IgD-negative memory B cell (primary cell): ENCODE measurements at places on chromosomes 5 and 9. TPM values are rescaled to one million over a fixed set of nuclear protein-coding genes. Genes with fewer than 3 reads are reported as not detected.

DDX4 gene
- not detected for polyA plus RNA-seq

P4HA2 gene
- 0.26 TPM for polyA plus RNA-seq

PCDHB4 gene
- polyA plus RNA-seq, result not detected

SLC27A6 gene
- not detected for polyA plus RNA-seq

LVRN gene
- polyA plus RNA-seq, result not detected

SPINK13 gene
- not detected for polyA plus RNA-seq
